ENCODE measurements at places on chromosomes 5 and 9.

GRCh38 chr5:21919414-21920022 lies 933.6 kb downstream of the CDH12 start:
- DNase-seq = no peak

DNA sequence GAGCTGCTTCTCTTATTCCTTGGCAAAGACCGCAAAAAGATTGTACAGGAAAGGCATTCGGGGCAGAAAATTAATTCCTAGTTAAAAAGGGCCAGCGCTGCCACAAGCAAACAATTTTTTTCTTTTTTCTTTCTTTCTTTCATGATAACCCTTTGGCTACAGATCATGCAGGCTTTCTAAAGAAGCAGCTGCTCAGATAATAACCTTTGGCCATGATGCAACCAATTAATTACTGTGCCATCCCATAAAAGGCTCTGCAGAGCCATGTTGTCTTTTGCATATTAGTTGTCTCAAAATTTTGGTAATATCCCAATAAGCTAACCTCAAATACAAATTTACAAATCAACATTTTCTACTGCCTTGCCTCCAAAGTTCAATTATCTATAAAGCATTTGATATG lies 758.4 kb upstream of the SEMA6A start:
- no peak for DNase-seq

GRCh38 chr9:6689893-6690674 lies 44.6 kb upstream of the GLDC start:
- DNase-seq = no peak

- DNase-seq = no peak
Observed at GRCh38 chr9:25557645-25558300, 120.5 kb downstream of the TUSC1 start.

GRCh38 chr9:118003240-118003639 lies 299.0 kb downstream of the TLR4 start:
- no peak for DNase-seq

- DNase-seq = no peak
Observed at GRCh38 chr5:27240791-27241190, 202.4 kb upstream of the CDH9 start.

GRCh38 chr9:18159254-18159653 lies 314.7 kb upstream of the ADAMTSL1 start:
- DNase-seq = no peak

DNA sequence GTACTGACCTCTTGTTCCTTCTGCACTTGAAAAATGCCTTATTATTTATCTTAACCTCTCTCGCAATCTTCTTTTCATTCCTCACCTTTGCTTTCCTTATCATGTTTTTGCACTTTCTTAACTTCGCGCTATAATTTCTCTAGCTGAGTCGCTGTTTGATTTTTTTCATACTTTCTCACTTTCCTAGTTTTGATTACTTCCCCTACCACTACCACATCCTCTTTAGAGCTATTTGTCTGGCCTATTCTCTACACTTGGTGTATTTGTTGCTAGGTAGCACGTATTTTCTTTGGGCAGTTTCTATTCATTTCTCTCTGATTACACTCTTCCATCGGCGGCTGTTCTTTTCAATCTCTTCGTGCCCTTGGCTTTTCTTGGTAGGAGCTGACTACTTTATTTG lies 611.8 kb downstream of the BNC2 start:
- no peak for DNase-seq

GRCh38 chr9:117101008-117101407 lies 313.8 kb downstream of the ASTN2 start:
- no peak for DNase-seq

DNA sequence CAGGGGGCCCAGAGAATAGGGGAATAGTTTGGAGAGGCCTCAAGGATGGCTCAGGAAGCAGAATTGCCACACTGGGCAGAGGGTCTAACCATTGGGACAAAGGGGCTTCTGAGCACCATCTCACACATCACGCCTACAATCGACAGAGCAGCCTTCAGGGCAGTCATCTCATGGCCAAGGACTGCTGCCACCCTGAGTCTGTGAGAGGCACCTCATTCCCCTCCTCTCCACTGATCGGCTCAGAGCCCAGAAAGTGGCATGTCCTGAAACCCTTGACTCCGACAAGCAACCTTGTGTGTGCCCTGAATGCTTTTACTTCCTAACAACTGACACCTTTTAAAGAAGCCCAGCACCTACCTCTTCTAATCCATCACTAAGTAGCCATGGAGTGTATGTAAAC lies 128.9 kb upstream of the PTPN3 start:
- no peak for DNase-seq

- no peak for DNase-seq
Observed at GRCh38 chr5:124052201-124052600, 540.2 kb downstream of the CSNK1G3 start.

DNA sequence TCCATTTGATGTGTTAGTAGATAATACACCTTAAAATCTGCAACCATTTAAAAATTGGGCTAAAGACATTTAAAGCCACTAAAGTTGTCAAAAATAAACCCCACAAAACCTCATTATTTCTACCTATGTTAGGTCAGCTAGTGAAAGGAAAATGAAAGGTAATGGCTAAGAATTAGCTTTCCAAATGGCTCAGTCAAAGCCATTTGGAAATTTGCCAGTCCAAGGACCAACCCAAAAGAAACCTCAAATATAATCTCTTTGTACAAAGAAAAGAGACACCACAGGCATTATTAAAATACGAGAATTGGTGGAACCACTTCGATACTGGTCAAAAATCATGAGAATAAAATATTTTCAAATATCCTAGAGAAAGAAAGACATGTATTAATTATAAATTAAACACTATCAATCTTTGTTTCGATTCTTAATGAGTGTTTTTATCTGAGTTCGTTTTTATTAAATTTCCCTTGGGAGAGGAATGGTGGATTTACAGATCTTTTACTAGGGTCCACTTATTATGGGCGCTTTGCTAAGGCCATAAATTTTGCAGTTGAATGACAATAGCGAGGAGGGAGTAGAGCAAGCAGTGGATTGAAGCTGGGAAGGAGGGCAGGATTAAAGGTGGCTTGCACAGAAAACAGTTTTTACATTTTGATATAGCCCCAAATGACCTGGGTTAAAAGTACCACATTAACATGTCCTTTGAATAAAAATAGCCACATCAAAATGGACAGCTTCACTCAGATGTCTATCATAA lies 116.8 kb upstream of the SHB start:
- DNase-seq = no peak

- no peak for DNase-seq
Observed at GRCh38 chr9:111798786-111799185, 4.0 kb upstream of the SHOC1 start.

All from NCI-H1436 treated with DMSO at 0.1 percent for 48 hours (cell line).